ENCODE measurements at places on chromosomes 4 and X. TPM values are rescaled to one million over a fixed set of nuclear protein-coding genes. Genes with fewer than 3 reads are reported as not detected.

LRIT3 gene
- not detected for total RNA-seq

ABLIM2 gene
- not detected for total RNA-seq

LNX1 gene
- total RNA-seq = 0.05 TPM

SPACA5 gene
- total RNA-seq = not detected

DNA sequence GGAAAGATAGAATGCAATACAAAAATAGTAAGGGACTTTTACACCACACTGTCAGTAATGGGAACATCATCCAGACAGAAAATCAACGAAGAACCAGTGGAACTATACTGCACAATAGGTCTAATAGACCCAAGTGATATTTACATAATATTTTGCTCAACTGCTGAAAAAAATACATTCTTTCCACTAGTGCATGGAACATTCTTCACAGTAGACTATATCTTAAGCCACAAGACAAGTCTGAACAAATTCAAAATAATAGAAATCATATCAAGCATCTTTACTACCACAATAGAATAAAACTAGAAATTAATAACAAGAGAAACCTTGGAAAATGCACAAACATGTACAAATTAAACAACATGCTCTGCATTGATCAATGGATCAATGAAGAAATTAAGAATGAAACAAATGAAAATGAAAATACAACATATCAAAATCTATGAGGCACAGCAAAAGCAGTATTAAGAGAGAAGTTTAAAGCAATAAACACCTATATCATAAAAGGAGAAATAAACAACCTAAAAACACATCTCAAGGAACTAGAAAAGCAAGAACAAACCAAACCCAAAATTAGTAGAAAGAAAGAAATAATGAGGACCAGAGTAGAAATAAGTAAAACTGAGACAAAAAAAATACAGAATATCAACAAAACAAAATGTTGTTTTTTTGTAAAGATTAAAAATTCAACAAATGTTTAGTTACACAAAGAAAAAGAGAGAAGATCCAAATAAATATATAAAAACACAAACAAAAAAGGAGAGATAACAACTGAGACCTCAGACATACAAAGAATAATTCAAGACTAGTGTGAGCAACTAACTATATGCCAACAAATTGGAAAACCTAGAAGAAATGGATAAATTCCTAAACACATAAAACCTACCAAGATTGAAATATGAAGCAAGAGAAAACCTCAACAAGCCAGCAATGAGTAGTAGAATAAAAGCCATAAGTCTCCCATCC, 51.5 kb upstream of the ANTXR2 start:
- DNase-seq = no peak

DNA sequence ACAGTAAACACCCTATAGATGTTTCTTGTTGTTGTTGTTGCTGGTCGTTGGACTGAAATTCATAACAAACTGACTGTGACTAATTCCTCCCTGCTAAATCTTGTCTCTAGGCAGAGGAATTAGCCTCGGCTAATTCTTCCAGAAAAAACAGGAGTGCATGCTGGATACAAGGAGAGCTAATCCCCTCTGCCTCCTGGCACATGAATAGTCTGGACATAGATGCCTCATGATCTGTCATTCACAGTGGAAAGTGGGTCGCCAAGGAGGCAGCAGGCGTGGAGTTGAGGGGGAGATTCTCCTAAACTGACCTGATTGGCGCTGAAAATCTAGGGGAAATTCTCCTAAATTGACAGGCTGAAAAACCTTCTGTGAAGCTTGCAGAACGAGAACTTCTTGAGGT, 220.1 kb downstream of the DCTD start:
- DNase-seq = no peak

- DNase-seq = no peak
Observed at GRCh38 chrX:146054311-146054710, 236.7 kb downstream of the SLITRK2 start.

SPARCL1 gene
- not detected for total RNA-seq

GRCh38 chr4:164701665-164702064, 52.3 kb upstream of the SMIM31 start:
- DNase-seq = no peak

- no peak for DNase-seq
Observed at GRCh38 chr4:108963910-108964309, 201.1 kb upstream of the ETNPPL start.

DNA sequence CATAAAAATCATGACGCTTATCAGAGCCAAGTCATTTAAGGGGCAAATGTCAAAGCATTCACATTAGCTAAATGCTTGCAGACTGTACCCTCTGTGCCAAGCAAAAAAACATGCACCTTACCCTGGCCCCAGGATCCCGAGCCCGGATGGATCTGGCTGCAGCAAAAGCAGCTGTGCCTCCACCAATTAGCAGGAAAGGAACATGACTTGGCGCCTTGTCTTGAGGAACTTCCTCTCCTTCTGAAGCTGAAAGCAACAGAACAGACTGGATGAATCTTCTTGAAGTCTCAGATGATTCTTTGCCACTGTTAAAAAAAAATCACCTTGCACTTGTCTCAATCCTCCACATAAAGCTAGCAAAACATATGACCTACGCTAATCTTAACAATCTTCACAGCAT, 18.0 kb downstream of the AIFM1 start:
- no peak for DNase-seq

GRCh38 chr4:141659539-141659938, 23.2 kb downstream of the IL15 start:
- no peak for DNase-seq

- DNase-seq = no peak
Observed at GRCh38 chrX:136304493-136304892, 3.7 kb downstream of the ADGRG4 start.

GRCh38 chr4:146261041-146261440, 46.7 kb downstream of the REELD1 start:
- no peak for DNase-seq

FGD1 gene
- total RNA-seq = 16.9 TPM

DNA sequence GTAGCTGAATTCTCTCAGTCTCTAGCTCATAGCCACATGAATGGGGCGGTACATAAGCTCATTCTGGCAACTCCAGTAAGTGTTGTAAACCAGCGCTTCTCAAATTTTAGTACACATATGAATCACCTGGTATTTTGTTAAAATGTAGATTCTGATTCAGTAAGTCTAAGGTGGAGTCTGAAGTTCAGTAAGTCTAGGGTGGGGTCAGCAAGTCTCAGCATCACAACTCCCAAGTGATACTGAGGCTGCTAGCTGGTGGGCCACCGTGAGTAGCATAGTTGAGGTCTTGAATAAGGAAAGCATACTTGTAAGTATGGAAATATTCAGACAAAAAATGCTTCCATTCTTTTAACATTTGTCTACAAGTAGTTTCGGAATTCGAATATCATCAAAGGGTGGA, 36.1 kb upstream of the INPP4B start:
- no peak for DNase-seq

DNA sequence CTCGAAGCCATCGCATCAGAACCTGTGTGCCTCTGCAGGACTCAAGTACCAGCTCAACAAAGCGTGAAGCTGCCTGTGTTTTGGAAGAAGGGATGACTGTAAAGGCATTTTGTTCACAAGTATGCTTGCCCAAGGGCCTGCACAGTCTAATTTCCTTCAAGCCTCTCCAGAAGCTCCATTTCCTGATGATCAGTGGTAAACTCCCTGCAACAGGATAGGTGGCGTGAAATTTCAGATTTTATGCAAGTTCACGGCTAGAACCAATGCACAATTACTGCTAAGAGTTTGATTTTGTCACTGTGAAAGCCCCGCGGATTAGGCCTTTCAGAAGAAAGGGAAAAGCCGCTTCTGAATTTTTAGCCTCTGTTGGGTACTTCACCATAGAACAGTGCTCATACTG, 89.2 kb upstream of the TAPT1 start:
- DNase-seq = no peak

ADD1 gene
- 282 TPM for total RNA-seq

DNA sequence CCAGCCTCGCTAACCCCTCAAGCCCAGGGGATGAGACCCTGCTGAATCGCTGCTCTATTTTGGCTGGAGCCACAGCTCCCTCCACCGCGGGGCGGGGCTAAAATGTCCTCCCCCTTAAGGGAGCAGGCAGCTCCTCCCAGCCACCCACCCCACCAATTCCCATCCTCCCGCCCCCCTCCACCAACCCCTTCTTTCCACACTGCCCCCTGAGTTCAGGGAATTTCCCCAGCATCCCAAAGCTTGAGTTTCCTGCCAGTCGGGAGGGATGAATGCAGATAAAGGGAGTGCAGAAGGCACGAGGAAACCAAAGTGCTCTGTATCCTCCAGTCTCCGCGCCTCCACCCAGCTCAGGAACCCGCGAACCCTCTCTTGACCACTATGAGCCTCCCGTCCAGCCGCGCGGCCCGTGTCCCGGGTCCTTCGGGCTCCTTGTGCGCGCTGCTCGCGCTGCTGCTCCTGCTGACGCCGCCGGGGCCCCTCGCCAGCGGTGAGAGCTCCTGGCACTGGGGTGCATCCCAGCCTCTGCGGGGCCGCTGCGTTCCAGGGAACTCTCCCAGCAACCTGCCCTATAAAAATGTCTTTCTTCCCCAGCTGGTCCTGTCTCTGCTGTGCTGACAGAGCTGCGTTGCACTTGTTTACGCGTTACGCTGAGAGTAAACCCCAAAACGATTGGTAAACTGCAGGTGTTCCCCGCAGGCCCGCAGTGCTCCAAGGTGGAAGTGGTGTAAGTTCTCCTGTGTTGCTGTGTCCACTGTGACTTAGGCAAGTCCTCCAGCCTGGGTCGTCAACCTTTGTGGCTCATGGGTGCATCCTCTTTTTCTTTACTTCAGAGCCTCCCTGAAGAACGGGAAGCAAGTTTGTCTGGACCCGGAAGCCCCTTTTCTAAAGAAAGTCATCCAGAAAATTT, at the start of gene CXCL6:
TSS of gene CXCL6 (plus strand) at position 306 of the 907 bp plus-strand sequence. CDS start at position 379, 73 bp downstream.
- DNase-seq = no peak

- DNase-seq = no peak
Observed at GRCh38 chr4:83240379-83240875, 44.2 kb downstream of the COQ2 start.

WDR17 gene
- total RNA-seq = not detected

DNA sequence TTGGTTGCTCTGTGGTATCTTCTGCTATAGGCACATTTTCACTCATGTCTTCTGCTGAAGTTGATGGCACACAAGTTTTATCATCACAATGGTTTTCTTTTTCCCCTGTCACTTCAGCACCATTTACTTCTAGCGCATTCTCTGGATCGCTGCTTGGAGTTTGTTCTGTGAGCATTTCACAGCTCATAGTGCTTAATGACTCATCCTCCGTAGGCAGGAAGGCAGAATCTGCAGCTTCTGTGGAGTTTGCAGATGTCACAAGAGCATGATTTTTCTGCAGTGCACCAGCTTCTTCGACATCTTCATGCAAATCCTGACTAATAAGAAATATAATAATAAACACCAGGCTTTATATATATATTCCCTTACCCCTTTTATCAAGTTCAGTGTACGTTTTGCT, 83.6 kb downstream of the CHM start:
- DNase-seq = peak; percentile 67

DNA sequence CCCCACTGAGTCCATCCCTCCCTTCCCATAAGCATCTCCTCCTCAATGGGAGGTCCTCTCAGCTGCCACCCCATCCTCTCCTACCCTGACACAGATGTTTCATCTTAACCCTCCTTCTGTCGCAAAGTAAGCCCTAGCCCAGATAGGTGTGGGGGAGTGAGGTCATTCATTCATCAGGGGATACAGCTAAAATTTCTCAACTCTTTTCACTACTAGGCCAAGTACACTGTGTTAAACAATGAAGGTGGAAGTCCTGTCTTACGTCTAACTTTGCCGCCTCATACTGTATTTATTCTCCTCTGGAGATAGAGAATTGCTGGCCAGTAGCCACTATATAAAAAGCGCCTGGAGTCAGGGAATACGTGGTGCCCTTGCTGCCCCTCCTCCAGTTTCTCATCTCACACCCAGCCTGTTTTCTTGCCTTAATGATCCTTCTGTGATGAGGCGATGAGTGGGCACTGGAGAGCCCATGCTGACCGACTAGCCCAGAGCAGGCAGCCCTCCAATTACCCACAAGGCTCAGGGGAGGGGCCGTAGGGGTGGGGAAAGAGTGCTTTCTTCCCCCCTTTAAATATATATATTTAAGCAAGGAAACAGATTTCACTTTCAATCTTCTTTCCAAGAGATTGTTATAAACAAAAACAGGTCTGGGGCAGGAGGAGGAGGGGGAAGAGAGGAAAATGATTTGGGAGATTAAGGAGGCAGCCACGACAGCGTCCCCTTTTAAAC, 149.5 kb downstream of the PJA1 start:
- DNase-seq = no peak

ERCC6L gene
- total RNA-seq = 6.1 TPM

- no peak for DNase-seq
Observed at GRCh38 chr4:153528705-153529485, 62.7 kb downstream of the TMEM131L start.

GRCh38 chr4:5615496-5616075, 92.8 kb downstream of the EVC2 start:
- DNase-seq = no peak

RNF175 gene
- total RNA-seq = not detected

FGB gene
- not detected for total RNA-seq

DNA sequence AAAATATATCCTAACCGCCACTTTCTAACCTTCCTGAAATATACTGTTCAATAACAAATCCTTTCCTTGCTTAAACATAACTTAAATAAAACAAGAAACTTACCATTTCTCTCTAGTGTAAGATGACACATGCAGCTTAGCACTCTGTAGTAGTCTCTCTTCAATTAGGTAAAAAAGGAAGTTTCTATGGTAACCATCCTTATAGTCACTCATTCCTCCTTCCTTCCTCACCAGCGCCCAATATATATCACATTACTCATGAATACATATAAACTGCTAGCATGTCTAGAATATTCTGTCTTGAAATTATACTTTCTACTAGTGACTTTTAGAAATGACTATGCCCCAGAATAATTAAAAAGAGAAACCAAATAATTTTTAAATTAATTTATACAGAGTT, 112.2 kb downstream of the SNCA start:
- peak; percentile 84 for DNase-seq
